ENCODE measurements at places on chromosomes 6 and 20. TPM values are rescaled to one million over a fixed set of nuclear protein-coding genes. Genes with fewer than 3 reads are reported as not detected.

Gene SLC35F1
- under 0.01 TPM for total RNA-seq

Gene BYSL
- 13.5 TPM for total RNA-seq

Gene XRN2
- total RNA-seq, result 26.0 TPM

Gene TAGAP
- 2.3 TPM for total RNA-seq

Gene CEP162
- total RNA-seq, result 3.0 TPM

Gene AGER
- 3.0 TPM for total RNA-seq

Gene PIGU
- total RNA-seq, result 14.8 TPM

Gene CST2
- not detected for total RNA-seq

Gene SLC22A1
- total RNA-seq, result 0.33 TPM

Gene GTSF1L
- total RNA-seq, result not detected

Gene TGM3
- 0.26 TPM for total RNA-seq

Gene EYA4
- 5.3 TPM for total RNA-seq

Gene FNDC11
- 0.66 TPM for total RNA-seq

Gene TSPO2
- not detected for total RNA-seq

Gene BTNL2
- total RNA-seq, result not detected

Gene SIRPB2
- total RNA-seq, result 2.3 TPM

Gene HLA-B
- total RNA-seq, result 316 TPM

Gene PAK5
- total RNA-seq, result 0.52 TPM

Gene BMP6
- total RNA-seq, result 1.8 TPM

Gene CST5
- not detected for total RNA-seq

Gene GMEB2
- total RNA-seq, result 9.9 TPM

Gene PI16
- total RNA-seq, result 0.33 TPM

Gene HCRTR2
- not detected for total RNA-seq

Gene CCM2L
- total RNA-seq, result 5.9 TPM

Gene SLC22A7
- not detected for total RNA-seq

Gene GINM1
- 33.7 TPM for total RNA-seq

Gene NAA20
- total RNA-seq, result 23.4 TPM

Gene SLC9A8
- 5.9 TPM for total RNA-seq

Gene COQ3
- total RNA-seq, result 6.5 TPM

Gene ZSCAN23
- 8.3 TPM for total RNA-seq

Gene LAMA2
- total RNA-seq, result 54.7 TPM

Gene RIPPLY2
- not detected for total RNA-seq

Gene STX11
- total RNA-seq, result 4.4 TPM

Gene RIPOR2
- total RNA-seq, result 1.6 TPM

Gene LINC00237
- not detected for total RNA-seq

Gene PRR3
- 10.4 TPM for total RNA-seq

Gene CLPSL2
- total RNA-seq, result not detected

Gene PKIB
- total RNA-seq, result 13.0 TPM

Gene ILRUN
- 32.6 TPM for total RNA-seq

Gene C20orf202
- not detected for total RNA-seq

Gene IDH3B
- total RNA-seq, result 77.1 TPM

Gene GATA5
- total RNA-seq, result not detected

Gene NRN1
- total RNA-seq, result 0.99 TPM
